ENCODE measurements at places on chromosomes 7 and 10. TPM values are rescaled to one million over a fixed set of nuclear protein-coding genes. Genes with fewer than 3 reads are reported as not detected.

Gene AP1S1
- 57.9 TPM for total RNA-seq

Gene CPA2
- total RNA-seq = not detected

Gene NAT16
- not detected for total RNA-seq

Gene FANK1
- total RNA-seq = 0.81 TPM

Gene GRM3
- not detected for total RNA-seq

Gene EN2
- total RNA-seq = 3.4 TPM

Gene UPK3B
- 1.5 TPM for total RNA-seq

Gene CDC14C
- total RNA-seq = not detected

Gene ZNF425
- total RNA-seq = 5.9 TPM

Gene HDAC9
- 0.81 TPM for total RNA-seq

Gene GIMAP2
- not detected for total RNA-seq

Gene PKD2L1
- not detected for total RNA-seq

Gene CPN1
- not detected for total RNA-seq

Gene LIPK
- not detected for total RNA-seq

Gene RASA4B
- total RNA-seq = 7.4 TPM

Gene TIMM23
- total RNA-seq = 61.1 TPM

Gene PILRA
- total RNA-seq = 2.5 TPM

Gene LRIT1
- not detected for total RNA-seq

Gene PAPOLB
- total RNA-seq = 0.10 TPM

Gene PON1
- not detected for total RNA-seq

Gene C10orf90
- total RNA-seq = not detected

Gene FFAR4
- not detected for total RNA-seq

Gene RNF148
- not detected for total RNA-seq

Gene NEUROG3
- not detected for total RNA-seq

Gene CCZ1B
- total RNA-seq = 69.3 TPM

Gene FAM20C
- total RNA-seq = 143 TPM

Gene SLC26A5
- not detected for total RNA-seq

Gene GLRX3
- 58.7 TPM for total RNA-seq

Gene CAMK2B
- not detected for total RNA-seq

Gene MSS51
- 2.8 TPM for total RNA-seq

Gene FERD3L
- total RNA-seq = not detected

Gene LRGUK
- total RNA-seq = 0.30 TPM
